Transverse colon (tissue), 4 donors: ENCODE measurements at places on chromosomes 12 and 14. TPM values are rescaled to one million over a fixed set of nuclear protein-coding genes. Genes with fewer than 3 reads are reported as not detected.

LRRC10 gene
- not detected for total RNA-seq

DNA sequence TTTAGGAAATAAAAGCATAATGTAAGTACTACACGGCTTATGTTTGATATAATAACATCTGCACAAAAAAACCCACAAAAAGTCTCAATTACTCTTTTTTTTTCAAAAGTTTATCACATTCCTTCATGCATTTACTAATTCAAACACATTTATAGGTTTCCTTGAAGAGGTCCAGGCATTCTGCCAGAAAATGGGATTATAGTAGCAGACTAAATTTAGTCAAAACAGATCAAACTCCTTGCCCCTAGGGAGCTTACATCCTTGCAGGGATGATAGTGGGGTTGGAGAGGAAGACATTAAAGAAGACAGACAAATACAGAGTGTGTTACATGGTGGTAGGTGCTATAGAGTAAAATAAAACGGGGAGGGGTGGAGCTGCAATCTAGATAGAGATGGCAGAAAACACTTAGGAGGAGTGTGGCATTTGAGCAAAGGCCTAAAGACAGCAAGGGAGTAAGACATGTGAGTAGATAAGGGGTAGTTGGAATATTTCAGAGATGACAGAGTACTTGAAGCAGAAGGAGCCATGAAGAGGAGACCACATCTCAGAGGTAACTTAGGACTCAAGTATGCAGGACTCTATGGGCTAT, 266.9 kb downstream of the PPFIA2 start:
- no peak for DNase-seq

OTOGL gene
- 0.60 TPM for total RNA-seq

DIO3 gene
- 1.2 TPM for total RNA-seq

HOXC9 gene
- not detected for total RNA-seq

P2RX2 gene
- total RNA-seq: not detected

DNA sequence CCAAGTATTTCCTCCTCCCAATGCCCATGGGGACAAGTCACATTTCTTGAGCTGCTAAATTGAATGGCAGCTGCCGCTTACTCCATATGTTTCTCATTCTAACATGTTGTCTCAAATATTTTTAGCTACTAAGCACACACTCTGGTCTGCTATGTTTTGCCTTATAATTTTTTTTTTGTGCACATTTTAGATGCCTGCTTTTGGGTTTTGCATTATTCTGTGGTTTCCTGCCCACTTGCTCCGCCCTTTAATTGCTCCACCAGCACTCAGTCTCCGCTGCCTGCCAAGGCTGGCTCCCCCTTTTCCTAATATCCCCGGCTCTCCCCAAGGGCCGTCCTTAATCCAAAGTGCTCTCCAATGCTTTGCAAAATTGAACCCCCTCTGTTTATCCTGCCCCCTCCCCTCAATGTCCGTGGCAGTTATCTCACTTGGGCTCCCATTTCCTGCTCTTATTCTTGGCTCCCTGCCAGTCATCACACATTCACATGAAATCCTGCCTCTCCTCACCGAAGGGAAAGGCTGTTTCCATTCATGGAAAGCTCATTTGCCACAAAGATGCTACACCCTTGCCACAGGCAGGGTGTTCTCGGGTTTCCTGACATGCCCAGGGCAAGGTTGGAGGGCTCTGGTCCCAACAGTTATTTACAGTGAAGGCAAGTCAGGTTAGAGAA, 79.4 kb downstream of the C12orf75 start:
- no peak for DNase-seq

DNA sequence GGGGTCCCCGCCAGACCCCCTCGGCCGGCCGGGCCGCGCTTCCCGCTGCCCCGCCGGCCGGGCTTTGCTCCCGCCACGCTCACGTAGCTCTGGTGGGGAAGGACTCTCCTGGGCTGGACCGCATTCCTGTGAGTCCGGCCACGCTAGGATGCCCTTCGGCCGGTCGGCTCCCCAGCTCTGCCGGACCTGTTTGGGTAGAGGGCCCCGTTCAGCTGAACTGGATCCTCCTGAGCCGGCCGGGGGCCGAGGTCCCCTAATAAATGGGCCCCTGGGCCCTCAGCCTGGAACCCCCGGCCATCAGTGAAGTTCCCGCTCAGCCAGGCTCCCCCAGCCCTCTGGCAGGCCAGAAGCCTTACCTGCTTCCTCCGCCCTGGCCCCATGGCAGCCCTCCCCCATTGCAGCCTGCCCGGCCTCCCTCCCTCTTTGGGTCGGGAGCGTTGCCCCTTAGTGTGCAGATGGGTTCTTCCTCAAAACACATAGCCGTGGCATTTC, 593 bp downstream of the UNC119B start:
- DNase-seq: peak; percentile 42
